ENCODE measurements at places on chromosomes 2 and 18.

DNA sequence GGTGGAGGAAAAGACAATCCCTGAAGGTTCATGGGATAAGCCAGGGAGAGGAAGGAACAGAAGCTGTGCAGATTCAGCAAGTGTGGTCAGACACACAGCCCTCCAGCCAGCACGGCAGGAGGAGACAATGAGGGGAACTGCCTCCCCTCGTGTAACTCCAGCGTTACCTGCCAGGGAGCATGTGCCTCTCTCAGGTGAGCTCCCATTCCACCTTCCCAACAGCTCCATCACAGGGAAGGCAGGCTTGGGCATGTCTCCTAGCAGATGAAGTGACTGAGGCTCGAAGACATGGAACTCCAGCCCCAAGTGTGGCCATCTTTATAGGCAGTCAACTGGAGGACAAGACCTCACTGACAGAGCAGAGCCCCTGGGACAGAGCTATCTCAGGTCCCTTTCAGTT lies 47.4 kb downstream of the ZBTB7C start:
- DNase-seq: no peak

DNA sequence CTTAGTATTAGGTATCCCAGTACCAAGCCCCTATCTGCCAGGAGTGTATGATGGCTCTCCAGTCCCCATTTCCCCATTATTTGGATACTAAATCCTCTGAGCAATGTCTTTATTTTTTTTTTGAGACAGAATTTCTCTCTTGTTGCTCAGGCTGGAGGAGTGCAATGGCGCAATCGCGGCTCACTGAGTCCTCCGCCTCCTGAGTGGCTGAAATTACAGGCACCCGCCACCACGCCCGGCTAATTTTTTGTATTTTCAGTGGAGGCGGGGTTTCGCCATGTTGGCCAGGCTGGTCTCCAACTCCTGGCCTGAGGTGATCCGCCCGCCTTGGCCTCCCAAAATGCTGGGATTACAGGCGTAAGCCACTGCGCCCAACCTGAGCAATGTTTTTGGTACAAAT lies 3.6 kb upstream of the PHLPP1 start:
- DNase-seq: no peak

DNA sequence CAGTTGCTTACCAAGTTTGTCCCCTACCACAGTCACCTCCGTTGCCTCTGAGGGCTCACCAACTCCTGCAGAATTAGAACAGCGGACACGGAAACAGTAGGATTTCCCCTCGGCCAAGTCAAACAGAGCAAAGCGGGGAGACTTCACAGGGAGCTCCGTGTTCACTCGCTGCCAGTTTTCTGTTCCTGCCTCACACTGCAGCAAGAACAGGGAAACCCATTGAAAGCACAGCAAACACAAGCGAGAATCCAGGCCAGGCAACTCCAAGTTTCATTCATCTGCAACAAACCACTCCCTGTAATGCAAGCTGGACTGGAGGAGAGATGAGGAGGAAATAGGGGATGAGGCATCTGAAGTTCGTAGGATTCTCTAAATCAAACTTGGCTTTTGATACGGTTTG lies 84.2 kb downstream of the MYOM1 start:
- DNase-seq: no peak

- no peak for DNase-seq
These were observed 120.0 kb upstream of the PPP1CB start for GRCh38 chr2:28631514-28632206.

- no peak for DNase-seq
These were observed 10.9 kb downstream of the POLI start for GRCh38 chr18:54280220-54280569.

DNA sequence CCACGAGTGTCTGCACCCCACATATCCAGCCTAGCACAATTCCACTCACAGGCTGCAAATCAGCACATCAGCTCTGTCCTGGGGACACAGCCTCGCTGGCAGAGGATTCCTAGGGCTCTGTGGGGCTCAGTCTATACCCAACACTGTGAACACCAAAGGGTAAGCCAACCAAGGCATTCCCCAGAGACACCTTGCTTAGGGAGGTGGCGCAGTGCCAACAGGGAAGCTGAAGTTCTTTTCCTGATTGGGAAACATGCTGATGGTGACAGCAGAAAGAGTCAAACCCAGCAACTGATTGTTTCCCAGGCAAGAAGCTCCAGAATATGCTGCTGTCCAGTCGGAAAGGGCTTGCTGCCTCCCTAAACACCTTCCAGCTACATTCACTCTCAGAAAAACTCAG lies 55.8 kb downstream of the TTC32 start:
- no peak for DNase-seq

GRCh38 chr2:235098269-235098668 lies 146.5 kb downstream of the SH3BP4 start:
- DNase-seq: no peak

- no peak for DNase-seq
These were observed 1.7 kb downstream of the CYP1B1 start for GRCh38 chr2:38074058-38074763.

DNA sequence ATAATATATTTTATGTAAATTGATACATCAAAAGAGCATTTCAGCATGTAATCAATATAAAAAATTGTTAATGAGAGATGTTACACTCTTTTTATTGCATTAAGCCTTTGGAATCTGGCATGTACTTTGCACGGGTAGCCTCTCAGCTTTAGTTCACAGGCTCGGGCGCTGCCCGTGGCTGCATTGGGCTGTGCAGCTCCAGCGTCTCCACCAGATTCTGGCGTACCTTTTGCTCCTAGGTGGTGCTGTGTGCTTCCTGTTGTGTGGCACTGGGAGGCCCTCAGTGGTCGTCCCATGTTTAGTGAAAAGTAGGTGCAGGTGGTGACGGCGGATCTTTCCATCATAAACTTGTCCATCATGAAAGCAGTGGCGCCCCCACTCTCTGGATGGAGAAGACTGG lies 24.4 kb downstream of the LRRFIP1 start:
- DNase-seq: no peak

DNA sequence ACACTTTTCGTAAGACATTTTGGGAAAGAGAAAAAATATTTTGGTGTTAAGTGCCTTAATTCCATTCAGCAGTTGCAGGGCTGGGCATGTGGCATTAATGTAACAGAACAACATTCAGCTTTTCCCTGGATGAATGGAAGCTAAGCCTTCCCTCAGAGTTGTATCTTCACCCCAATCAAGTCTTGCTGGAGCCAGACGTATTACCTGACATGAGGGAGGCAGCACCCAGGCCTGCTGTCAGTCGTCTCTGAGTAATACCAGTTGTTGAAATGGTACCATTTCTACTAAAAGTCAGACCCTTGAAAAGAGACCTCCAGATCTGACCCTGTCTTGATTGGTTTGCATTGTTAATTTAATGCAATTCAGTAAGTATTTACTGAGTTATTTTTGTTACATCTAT lies 57.5 kb downstream of the MALT1 start:
- no peak for DNase-seq

DNA sequence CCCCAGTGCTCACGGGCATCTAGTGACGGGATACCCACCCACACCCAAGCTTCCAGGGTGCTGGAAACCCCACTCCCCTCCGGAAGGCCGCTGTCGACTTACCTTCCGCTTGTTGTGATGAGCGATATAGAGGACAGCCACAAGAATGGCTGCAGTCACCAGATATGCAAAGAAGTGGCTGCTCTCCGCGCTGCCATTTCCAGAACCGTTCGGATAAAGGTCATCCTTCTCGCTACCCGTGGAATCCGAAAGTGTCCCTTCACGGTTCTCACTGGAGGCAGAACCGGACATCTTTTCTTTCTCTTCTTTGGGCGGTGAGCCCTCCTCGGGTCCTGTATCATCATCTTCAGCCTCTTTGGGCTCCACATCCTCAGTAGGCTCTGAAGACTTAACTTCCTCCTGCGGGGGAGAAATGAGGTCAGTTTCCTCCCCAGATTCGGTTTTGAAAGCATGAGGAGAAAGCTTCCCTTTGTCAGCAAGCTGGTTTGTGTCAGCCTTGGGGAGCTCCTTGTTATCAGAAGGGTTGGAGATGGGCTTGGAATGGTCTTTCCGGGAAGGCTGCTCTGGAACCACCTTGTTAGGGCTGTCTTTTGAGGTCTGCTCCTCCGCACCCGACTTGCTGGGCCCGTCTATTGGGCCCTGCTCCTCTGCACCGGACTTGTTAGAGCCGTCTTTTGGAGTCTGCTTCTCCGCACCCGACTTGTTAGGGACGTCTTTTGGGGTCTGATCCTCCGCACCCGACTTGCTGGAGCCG lies 1.2 kb downstream of the TGOLN2 start:
- DNase-seq: peak; percentile 36

GRCh38 chr2:118051826-118052358 lies 36.4 kb upstream of the INSIG2 start:
- no peak for DNase-seq

GRCh38 chr2:6186332-6187151 lies 494.4 kb downstream of the SOX11 start:
- no peak for DNase-seq

DNA sequence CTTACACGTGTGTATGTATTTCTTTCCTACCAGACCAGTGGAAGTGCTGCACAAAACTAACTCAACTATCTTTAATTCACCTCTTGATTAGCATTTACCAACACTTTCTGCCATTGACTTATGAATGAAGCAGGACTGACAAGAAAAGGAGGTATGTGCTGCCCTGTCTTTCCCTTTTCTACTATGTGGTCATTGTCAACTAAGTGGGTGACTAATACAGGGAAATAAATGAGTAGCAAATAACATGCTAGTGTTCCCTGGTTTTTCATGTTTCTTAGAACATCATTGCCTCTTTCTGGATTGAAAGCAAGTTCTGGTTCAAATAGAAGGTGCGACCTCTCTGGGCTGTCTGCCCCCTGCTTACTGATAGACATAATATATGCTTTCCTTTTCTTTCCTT lies 58.0 kb downstream of the LINC00305 start:
- DNase-seq: no peak
